ENCODE measurements at places on chromosomes 5 and 9.

GRCh38 chr9:126965541-126966428, 51.2 kb downstream of the RALGPS1 start:
- DNase-seq = peak; percentile 35

DNA sequence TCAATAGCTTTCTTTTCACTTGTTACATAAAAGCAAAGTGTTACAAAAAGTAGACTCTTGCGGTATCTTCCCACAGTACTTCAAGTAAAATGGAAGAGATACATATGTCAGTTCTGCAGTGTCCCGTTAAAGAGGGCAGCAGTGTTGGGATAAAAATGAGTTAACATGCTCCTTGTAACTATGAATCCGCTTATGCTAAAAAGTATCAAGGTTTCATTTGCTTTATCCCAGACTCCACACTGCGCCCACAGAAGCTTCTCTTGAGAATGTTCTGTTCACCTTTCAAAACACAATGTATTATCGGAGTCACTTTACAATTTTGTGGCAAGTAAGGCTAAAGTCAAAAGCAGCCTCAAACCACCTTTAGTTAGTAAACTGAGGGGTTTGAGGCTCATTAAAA, 790 bp downstream of the PTAR1 start:
- DNase-seq = no peak

DNA sequence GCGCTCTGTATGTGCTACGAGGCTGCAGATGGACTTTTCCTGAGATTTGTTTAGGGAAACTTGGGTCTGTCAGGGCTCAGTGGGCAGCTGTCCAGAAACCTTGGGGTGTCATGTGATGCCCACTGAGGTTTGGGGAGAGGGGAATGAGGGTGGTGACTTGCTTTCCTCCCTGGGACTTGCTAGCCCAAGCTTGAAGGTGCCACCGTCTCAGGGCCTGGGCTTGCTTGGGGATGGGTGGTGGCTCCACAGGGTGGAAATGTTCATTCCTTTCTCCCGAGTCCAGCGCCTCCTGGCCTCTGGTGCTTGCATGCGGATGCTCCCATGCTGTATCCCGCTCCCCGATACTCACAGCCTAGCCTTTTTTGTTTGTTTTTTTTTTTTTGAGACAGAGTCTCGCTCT, 33.3 kb downstream of the ZNF618 start:
- DNase-seq = no peak

- DNase-seq = no peak
Measured at GRCh38 chr5:60020457-60020856, 126.9 kb upstream of the PDE4D start.

DNA sequence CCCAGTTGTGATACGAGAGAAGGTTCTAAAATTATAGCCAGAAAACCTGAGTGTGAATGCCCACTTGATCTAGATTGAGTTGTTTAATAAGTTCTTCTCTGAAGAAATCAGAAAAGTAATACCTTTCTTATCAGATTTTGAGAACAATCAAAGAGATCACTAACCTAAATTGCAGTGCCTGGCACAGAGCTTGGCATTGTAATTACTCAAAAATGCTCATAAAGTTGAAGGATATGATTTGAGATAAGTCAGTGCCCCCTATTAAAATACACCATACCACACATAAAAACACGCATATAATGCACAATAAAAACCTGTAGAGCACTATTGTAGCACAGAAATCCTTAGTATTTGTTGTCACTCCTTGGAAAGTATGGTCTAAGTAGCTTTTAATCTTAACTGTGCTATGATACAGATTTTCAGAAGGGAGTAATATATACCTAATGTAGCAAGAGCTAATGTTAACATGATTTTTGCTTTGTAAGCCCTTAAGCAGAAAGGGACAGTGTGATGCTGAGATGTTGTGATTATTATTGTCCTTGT, 257.5 kb upstream of the CDH18 start:
- DNase-seq = no peak

GRCh38 chr9:109181284-109181683, 14.2 kb upstream of the FRRS1L start:
- no peak for DNase-seq

- no peak for DNase-seq
Measured at GRCh38 chr9:14434158-14434504, 120.2 kb upstream of the NFIB start.

DNA sequence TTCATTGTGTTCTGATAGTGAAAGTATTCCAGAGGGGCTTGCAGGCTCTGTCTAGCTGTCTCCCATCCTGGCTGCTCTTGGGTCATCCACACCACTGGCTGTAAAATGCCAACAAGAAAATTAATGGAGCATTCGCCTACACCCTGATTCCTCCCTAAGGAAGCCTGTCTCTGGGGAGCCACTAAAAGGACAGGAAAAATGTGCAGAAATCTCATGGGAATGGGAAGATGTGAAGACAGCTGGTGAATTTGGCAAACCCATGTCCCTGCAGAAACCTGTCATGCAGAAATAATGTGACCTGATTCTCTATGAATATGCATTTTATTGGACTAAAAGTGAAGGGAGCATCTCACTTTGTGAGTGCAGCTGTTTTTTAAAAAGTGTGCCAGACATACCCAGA, 265.6 kb downstream of the TUSC1 start:
- no peak for DNase-seq

DNA sequence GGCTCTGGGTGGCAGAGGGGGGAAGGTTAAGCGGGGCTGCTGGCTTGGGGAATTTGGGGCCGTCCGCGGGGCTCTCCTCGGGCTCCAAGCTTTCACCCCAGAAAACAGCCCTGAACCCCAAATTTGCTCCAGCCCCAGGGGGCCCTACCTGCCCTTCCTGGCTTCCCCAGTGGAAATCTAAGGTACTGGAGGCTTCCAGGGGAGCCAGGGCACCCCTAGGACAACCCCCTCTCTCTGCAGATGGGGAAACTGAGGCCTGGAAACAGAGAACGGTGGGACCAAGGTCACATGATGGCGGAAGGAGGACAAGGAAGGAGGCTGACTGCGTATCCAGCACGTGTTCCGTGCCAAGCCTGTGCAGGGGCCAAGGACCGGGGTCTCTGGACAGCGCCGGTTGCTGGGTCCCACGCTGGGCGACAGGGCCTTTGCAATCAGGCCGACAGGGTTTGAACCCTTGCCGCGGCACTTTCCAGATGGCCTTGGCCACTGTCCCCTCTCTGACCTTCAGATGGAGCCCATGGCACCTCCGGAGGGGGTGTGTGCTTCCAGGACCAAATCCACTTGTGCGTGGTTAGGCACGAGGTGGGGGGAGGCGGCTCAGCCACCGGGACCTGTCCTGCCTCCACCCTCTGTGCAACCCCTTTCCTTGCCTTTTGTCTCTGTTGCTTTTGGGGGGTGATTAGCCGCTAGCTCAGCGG, 183.1 kb downstream of the C9orf50 start:
- no peak for DNase-seq

DNA sequence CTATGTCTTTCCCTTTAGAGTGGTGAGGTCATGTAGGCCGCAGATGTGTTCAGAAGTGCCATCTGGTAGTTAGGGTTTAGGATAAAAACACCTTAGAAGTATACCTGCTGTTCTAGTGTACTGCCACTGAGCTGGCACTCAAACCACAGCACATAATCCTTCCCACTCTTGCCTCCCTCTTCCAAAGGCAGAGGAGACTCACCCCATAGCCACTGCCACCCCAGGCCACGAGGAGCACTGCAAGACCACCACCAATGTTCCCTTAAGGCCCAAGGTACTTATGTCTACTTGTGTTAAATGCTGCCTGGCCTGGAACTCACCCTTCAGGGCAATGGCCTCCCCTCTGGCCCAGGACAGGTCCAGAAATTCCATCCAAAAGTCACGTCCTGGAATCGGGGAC, 379.5 kb upstream of the EDIL3 start:
- DNase-seq = no peak

- DNase-seq = no peak
Measured at GRCh38 chr5:132263548-132264261, 6.2 kb downstream of the PDLIM4 start.

DNA sequence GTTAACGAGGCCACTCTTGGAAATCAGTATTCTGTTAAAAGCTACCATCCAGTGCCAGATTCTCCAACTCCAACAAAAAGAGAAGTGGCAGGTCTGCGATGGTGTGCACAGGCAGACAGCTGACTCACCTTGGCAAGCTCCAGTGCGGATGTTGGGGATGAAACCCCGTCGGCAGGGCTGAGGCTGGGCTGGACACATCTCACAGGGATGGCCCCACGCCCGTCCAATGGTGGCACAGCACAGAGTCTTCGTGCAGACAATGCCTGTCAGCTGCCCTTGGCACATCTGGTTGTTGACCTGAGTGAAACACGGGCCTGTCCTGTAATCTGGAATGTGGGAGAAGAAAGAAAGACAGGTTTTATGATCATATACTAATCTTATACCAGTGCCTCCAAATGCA, 73.4 kb downstream of the FBN2 start:
- DNase-seq = no peak

- DNase-seq = no peak
Measured at GRCh38 chr9:109771087-109771486, 8.9 kb upstream of the PALM2AKAP2 start.

DNA sequence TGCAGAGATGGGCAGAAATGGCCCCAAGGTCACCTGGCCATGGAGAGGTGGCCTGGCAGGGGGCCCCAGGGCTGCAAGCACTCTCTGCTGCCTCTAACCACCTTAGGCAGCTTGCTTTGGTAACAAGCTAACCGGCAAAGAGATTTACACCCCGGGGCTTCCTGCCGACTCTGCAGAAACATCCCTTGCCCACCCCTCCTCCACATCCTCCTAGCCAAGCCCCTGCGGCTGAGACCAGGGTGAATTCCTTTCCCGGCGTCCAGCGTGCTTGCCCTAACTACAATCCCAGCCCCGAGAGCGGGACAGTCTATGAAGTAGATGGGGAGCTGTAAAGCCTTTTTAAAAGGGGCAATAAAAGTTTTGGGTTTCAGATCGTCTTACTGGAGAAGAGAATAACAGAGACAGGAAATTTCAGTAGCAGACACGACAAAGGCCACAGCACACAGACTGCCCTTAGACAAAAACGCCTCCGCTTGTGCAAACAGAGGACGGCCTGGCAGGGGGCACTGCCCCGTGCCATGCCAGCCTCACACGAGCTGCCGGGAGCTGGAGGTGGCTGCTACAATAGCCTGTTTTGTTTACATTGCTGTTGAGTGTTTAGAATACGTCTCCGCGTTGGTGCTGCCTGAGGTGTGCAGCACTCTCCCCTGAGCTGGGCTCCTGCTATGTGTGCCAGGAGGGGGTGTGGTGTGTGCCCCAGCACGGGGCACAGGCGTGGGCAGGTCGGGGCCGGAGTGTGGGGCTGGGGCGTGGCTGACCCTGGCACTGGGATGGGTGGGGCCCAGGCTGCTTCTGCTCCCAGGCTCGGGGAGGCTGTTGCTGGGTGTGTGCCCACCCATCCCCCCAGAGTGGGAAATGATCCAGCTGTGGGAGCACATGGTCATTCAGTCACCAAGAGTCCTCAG, 15.3 kb downstream of the MYMK start:
- peak; percentile 98 for DNase-seq

DNA sequence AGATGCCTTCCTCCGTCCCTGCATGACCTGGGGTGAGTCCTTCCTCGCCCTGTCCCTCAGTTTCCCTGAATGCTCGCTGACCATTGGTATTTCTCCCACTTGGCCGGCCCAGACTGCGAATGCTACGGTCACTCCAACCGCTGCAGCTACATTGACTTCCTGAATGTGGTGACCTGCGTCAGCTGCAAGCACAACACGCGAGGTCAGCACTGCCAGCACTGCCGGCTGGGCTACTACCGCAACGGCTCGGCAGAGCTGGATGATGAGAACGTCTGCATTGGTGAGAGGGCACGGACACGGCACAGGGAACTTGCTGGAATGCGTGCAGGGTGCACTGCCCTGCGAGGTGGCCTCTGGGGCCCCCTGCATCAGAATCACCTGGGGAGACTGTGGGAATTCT, 77.1 kb downstream of the NTNG2 start:
- DNase-seq = no peak

- DNase-seq = no peak
Measured at GRCh38 chr5:15606197-15606596, 106.2 kb downstream of the FBXL7 start.

DNA sequence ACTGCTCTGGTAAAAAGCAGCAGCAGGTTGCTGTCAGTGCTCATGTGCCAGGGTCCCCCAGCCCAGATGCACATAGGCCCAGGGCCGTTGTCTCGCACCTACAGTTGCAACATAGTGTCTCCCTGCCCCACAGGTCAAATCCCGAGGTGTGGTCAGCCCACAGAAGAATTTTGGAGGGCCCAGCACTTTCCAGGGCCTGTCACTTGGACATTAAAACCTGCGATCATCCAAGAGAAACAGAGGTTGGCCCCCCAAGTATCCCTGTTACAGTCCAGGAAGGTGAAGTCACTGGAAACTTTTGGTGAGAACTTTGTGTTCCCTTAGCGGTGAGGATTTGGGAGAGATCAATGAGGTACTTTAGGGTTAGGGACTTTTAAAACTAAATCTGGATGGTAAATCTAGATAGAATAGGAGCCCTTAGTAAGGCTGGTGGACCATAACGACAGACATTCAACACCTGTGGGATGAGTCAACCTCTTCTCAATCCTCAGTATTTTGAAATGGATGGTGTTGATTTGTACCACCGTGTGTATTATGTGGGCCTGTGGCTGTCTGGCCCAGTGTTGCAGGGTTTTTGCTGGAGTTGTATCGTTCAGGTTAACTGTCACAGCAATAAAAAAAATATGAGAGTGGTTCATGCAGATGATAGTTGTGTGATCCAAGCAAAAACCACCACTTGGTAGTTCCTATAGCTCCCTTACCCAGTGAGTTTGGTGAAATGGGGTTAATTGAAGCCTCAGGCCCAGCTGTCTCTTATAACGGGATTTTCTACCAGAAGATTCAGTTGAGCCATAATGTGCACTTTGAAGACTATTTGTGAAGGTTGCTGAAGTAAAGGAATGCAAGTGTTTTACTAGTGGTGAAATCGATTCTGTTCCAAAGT, 19.2 kb downstream of the OR2S2 start:
- no peak for DNase-seq

GRCh38 chr9:24698881-24699518, 153.3 kb upstream of the IZUMO3 start:
- DNase-seq = no peak

GRCh38 chr5:150485693-150486401, 22.1 kb upstream of the NDST1 start:
- peak; percentile 11 for DNase-seq

- no peak for DNase-seq
Measured at GRCh38 chr9:129454467-129455067, 166.3 kb downstream of the C9orf50 start.

- DNase-seq = no peak
Measured at GRCh38 chr5:62662521-62662920, 83.9 kb downstream of the LRRC70 start.

- no peak for DNase-seq
Measured at GRCh38 chr5:132491368-132492364, 1.1 kb upstream of the IRF1 start.

GRCh38 chr9:8267636-8268035, 468.1 kb upstream of the DMAC1 start:
- DNase-seq = no peak

GRCh38 chr5:135217669-135218485, 181.2 kb downstream of the MACROH2A1 start:
- DNase-seq = no peak

GRCh38 chr9:117359910-117360309, 54.9 kb downstream of the ASTN2 start:
- DNase-seq = no peak

DNA sequence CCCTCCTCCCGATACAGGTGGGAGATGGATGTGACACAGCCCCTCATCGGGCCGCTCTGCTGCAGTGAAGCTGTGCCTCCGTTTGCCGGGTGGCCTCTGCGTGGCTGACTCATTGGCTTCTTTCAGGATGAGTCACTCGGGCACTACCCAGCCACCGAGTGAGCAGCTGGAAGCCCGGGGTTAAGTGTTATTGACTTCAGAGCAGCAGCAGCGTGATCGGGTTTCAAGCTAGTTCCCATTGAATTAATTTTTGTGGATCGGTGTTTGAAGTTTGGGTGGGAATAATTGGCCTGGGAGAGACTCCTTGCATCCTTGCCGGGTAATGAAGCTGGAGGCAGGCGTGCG, 266.4 kb upstream of the IRX4 start:
- no peak for DNase-seq

Data from NCI-H2081 (cell line).